M059J (cell line): ENCODE measurements at places on chromosomes 5 and 9.
A peak's percentile ranks its signal among the peaks of the same experiment; 100 is the strongest.

DNA sequence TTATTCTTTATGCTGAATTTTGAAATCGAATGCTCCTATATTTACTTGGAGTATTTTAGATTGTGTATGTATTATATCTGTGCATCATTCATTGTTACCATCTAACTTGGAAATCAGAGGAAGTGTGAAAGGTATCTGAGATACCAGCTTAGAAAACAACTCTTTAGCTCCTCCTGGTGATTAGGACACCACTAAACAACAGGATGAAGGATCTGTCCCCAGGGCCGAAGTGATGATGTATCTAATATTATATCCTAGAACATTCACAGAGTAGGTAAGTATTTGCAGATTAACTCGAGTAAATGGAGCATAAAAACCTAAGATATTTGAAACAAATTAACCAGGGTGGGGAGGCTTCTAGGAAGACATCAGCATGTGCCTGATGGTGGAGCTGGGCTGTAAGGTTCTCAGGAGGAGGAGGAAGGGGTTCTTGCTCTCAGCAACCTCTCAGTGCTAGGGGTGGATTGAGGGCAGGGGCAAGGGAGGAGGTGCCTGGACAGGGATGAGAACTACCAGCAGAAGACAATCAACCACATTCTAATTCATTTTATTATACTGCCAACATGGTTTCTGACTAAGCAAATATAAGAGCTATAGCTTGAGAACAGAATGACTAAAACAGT is 2.6 kb upstream of the NFIL3 start:
- DNase-seq: peak; percentile 71

DNA sequence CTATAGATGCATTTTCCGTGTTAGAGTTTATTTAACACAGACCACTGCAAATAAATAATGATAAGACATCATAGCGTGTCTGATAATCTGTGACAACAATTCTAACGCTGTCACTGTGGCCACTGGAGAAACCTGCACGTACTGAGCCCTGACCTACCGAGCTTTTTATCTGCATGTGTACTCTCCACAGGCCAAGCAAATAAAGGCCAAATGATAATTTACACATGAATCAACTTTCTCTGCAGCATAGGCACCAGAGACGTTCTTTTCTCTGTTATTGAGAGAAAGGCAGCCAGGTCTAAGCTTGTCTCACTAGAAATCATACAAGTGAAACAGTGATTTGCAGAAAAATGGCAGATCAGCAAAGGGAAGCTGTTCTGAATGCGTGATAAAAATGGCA is 75.8 kb downstream of the POU5F2 start:
- no peak for DNase-seq

DNA sequence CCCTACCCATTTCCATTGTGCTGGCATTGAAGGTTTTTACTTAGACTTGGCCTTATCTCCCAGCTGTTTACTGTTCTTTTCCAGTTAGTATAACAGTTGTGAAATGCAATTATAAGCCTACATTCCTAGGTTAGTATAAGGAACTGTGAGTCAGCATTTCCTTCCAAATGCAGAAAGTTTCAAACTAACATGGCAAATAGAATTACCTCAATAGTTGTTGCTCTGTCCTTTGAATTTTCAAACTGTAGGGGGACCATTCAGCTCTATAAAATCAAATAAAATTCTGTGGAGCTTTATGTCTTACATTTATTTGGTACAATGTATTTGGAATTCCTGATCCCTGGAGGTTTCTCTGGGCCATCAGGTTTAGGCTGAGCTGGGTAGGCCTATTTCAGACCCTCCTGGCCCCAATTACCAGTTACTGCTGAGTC is 47.2 kb downstream of the ARHGEF28 start:
- peak; percentile 83 for DNase-seq

GRCh38 chr9:89362647-89363310 is 44.5 kb downstream of the SECISBP2 start:
- DNase-seq: no peak

DNA sequence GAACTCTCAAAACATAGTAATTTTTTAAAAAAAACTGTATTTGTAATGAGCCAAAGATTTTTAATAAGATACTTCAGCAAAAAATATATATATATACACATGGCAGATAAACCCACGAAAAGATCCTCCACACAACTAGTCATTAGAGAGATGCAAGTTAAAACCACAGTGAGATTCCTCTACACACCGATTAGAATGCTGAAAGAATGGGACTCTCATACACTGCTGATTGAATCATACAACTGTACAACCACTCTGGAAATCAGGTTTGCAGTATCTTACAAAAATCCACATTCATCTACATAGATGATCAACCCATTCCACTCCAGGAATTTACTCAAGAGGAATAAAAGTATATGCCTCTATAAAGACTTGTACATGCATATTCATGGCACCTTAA is 43.7 kb downstream of the RASEF start:
- no peak for DNase-seq

GRCh38 chr5:181223058-181223728 is at the start of gene TRIM41:
Gene TRIM41, plus strand, starts transcription at chr5:181223281. Its CDS starts 719 bp downstream, at chr5:181224000.
- peak; percentile 98 for DNase-seq

- no peak for DNase-seq
These were observed 59.4 kb downstream of the GIN1 start for GRCh38 chr5:103060424-103060954.

DNA sequence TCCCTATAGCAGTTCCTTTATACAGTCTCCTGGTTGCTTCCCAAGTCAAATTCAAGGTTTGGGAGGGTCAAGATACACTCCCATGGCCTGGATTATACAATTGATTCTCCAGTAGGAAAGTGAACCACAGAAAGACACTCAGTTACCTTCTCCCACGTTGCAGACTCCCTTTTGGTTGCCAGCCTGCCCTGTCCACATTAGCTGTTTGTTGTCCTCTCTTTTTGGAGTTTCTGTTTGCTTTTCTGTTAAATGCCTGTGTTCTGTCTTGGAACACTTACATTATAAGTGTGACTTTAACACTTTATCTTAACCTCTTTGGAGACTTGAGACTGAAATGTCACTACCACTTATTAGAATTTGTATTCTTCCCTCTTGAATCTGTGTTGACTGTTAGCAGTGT is 30.3 kb downstream of the COMMD10 start:
- DNase-seq: no peak

DNA sequence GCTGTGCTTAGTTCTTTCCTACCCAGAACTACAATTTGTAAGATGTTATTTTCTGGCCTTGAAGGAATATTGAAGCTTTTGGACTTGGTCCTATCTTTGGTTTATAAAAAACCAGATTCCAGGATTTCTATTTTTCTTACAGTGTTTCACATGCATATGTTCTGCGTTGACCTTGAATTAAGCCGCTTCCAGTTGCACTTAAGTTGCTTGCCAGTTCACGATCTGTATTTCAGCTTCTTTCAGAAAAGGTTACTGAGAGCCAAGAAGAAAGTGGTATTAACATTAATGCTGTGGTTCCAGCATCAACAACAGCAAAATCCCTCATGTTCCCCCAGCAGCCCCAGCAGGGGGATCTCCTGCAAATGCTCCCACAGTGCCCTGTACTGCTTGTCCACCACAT is 156.4 kb upstream of the ADAMTS16 start:
- no peak for DNase-seq

GRCh38 chr5:124665625-124666024 is 80.8 kb downstream of the ZNF608 start:
- DNase-seq: peak; percentile 54

GRCh38 chr5:173567548-173567947 is 48.9 kb downstream of the BOD1 start:
- DNase-seq: peak; percentile 89

GRCh38 chr5:162372256-162372655 is 304.7 kb downstream of the GABRG2 start:
- no peak for DNase-seq

- DNase-seq: no peak
These were observed 27.6 kb downstream of the FAM174A start for GRCh38 chr5:100562821-100563220.

DNA sequence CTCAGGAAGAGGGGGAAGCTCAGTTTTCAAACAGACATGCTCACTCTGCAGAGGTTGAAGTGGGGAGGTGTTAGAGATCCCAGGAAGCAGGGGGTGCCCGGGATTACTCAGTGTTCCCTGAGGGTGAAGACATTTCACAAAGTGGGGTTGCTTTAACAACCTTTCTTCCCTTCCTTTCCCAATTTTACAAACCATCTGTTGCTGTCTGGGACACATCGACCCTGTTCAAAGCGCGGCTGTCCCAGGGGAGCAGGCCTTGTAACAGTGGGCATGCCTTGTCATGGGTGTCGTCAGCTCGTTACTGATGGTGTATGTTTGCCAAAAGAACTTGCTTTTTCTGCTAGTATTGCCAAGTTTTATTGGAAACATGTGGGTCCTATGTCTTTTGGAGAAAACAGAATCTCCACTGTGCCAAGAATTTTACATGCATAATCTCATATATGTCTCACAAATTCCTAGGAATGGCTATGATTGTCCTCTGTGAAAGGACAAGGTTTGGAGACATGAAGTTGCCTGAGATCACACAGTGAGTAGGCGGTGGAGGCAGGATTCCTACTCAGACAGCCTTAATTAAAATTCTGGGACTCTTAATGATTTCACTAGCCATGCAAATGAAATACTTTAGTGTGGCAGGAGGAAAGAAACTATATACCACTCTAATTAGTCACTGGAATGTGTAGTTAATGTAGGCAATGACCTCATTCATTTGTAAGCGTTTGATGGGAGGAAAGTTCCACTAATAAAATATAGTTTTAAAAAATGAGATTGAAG is 198.9 kb downstream of the NXNL2 start:
- peak; percentile 73 for DNase-seq

- peak; percentile 98 for DNase-seq
These were observed 1.7 kb upstream of the POMT1 start for GRCh38 chr9:131500939-131501541.

DNA sequence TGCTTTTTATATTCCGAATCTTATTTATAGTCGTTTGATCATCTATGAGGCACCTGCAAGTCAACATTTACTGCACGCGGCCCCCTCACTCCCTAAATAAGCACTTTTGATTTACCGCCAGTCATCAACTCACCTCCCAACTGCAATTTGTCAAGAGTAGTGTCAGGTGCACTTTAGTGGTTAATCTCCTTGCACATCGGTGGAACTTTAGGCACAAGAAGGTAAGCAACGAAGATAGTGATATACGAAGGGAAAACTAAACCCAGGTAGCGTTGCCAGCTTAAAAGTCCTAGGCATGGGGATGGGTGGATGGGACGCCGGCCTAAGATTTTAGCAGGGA is 513 bp upstream of the RNF180 start:
- DNase-seq: no peak

- DNase-seq: peak; percentile 99
These were observed 5.7 kb downstream of the PDE6A start for GRCh38 chr5:149938791-149939358.

DNA sequence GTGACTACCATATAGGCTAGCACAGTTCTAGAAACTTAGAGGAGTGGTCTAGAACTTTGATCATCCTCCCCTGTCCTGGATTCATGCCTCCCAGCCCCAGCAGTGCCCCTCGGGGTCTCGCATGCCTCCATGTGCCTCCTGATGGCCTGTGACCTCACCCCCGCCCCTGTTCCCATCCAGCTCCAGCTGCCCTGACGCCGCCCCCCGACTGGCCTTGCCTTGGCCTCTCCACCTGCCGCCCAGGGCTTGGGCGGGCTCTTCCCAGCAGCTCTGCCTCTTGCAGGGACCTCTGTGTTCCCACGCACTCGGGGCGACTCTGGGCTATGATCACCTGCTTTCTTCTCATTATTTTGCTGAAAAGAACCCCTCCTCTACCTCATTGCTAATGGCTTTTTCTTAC is 115.4 kb upstream of the PHYKPL start:
- no peak for DNase-seq

- DNase-seq: no peak
These were observed 1.1 kb downstream of the HEXB start for GRCh38 chr5:74685979-74686631.

DNA sequence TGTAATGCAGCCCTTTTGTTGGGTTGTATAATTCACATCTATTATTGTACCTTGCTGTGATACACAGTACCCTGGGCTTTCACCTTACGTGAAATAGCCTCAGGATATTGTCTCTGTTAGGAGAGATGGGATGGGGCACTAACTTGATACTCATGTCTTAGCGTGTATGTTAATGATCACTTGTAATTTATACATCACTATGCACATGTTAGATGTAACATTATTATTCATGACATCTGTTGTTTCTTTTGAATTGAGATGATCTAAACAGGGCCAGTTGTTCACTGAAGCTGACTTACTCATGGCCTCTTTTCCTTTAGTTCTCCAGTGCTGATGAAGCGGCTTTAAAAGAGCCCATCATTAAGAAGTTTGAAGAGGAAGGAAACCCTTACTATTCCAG is 65.2 kb downstream of the MCCC2 start:
- no peak for DNase-seq

GRCh38 chr5:43113546-43113945 is 7.2 kb upstream of the ZNF131 start:
- DNase-seq: no peak

DNA sequence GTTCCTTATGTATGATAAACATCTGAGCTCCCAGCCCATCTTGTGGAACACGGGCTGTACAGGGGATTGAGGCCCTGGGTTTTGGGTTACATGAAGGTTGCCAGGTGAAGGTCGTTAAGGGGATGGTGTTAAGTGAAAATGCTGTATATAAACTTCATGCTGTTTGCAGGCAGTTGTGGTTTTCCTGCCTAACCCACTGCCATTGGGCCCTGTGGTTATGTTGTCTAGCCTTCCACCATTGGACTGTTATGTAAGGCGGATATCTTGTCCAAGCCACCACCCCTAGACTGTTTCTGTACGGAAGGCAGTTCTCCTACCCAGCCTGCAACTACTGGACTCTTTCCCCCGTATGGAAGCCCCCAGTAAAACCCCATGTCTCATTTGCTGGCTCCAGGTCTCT is 246.1 kb downstream of the KIF4B start:
- no peak for DNase-seq

- DNase-seq: no peak
These were observed 497.5 kb upstream of the RGMB start for GRCh38 chr5:98275980-98276379.

- peak; percentile 44 for DNase-seq
These were observed 57.8 kb upstream of the ANXA1 start for GRCh38 chr9:73093740-73094379.

GRCh38 chr9:20505574-20505973 is 116.7 kb downstream of the MLLT3 start:
- DNase-seq: no peak

DNA sequence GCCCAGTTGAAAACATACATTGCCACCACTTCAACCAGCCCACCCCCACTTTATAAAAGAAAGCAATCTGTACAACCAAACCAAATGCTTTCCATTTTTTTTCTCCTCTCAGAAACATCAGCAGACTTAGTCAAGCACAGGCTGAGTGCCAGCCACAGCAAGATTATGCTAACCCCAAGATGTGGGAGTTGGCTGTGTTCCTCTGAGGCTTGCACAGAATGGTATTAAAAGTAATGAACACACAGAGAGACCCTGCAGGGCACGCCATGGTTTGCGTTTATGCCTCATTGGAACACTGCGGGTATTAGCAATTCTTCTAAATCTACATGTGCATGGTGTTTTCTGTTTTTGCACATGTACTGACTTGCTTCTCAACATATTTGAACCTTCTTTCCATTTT is 419.9 kb upstream of the GRAMD2B start:
- peak; percentile 79 for DNase-seq

GRCh38 chr5:138760448-138761110 is 7.4 kb downstream of the CTNNA1 start:
- DNase-seq: peak; percentile 38
